Neuronal stem cell (in vitro differentiated cells): ENCODE measurements at places on chromosomes 7 and 10.
A peak's percentile ranks its signal among the peaks of the same experiment; 100 is the strongest.

DNA sequence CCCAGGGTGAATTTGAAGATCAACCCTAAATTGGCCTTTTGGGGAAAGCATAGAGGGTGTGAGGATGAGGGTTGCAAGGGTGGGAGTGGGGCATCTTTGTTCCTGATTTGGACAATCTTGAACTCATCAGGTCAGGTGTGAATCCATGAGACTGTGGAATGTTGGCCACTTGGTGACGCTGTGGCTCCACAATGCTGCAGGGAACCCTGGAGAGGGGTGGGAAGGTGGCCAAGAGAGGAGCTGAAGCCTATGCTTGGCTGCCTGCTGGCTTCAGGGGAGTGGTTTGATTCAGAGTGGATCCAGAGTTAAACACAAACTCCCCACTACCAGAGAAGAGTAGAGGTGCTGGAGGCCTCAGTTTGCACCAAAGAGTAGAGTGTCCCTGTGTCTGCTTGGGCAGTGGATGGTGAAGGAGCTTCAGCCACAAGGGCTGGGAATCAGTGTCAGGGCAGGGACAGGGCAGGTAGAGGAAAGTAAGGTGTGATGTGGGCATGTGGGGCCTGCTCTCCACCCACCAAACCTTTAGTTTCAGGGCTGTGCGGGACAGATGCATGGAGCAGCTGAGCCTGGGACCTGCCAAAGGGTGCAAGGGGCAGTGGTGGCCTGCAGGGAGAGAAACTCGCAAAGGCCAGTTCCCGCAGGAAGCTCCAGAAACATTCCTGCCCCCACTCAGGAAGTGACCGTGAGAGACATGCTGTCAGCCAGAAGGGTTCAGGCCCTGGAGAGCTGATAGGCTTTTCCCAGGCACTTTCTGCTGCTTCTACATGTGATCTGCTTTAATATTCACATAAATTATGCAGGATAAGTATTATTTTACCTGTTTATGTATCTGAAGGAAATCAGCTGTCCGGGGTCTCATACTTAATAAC, 81.0 kb upstream of the PRSS58 start:
- peak; percentile 29 for DNase-seq

DNA sequence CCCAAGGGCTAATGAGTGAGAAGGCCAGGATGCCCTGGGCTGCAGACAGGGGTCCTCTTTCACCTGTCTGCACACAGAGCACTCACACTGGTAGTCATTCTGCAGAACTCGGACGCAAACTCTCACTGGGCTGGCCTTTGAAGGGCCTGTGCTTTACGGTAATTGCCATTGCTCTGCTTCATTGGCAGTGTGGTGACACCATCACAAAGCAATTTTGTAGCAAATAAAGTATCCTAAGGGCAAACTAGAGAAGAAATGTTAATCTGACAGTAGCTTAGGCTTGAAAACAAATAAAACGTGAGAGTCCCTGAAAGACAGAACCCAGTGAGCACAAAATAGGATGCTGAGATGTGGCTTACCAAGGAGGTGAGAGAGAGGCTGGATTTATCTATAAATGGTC, 30.6 kb upstream of the FIGNL1 start:
- no peak for DNase-seq

DNA sequence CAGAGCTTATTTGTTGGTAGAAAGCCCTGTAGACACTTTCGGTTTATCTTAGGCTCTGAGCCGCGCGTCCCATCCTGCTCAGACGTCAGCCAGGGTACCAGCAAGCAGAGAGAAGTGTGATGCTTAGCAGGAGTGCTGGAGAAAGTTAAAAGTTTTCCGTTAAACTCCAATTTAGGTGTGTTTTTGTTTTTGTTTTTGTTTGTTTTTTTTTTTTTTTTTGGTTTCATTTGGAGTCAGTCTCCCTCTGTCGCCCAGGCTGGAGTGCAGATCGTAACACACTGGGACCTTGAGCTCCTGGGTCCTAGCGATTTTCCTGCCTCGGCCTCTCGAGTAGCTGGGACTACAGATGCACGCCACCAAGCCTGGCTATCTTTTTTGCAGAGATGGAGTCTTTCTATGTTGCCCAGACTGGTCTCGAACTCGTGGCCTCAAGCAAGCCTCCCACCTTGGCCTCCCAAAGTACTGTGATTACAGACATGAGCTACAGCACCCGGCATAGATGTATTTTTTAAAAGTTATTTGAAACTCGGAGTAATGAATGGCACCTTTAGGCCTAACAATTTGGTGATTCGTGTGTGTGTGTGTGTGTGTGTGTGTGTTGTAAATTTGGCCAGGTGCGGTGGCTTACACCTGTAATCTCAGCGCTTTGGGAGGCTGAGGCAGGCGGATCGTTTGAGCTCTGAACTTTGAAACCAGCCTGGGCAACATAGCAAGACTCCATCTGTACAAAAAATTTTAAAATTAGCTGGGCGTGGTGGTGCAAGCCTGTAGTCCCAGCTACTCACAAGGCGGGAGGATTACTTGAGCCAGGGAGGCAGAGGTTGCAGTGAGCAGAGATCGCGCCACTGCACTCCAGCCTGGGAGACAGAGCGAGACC, 1.3 kb upstream of the HIP1 start:
- DNase-seq, result peak; percentile 20

DNA sequence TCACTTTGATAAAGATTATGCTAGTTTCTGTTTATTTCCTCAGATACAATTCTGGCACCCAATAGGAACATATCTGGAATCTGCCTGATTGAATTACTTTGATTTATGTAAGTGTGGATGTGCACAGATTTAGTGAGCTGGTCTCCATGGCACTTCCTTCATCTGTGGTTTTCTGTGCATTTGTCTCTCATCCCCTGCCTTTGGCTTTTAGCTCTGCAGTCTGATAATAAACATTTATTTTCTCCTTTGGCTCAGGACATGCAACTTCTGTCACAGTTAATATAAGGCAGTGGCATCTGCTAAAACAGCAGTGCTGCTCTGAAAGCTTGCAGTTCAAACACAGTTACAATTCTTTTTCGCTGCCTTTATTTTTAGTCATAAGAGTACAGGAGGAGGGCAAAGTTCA, 273.7 kb upstream of the CHRM2 start:
- DNase-seq, result no peak

DNA sequence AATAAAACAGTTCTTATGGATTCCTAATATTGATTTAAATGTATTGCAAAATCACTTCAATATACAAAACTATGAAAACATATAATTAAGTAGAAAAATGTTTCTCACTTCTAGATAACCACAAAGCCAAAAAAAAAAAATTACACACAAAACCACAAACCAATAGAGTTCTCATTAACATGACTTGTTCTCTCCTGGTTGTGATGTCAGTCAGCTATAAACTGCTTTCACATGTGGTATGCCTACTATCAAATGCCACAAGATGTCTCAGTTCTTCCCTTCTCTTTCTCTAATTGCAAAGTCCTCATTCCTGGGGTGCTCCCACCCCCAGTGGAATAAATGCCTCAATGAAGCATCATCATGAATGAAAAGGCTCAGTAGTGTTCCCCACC, 16.6 kb downstream of the GNAI1 start:
- no peak for DNase-seq

DNA sequence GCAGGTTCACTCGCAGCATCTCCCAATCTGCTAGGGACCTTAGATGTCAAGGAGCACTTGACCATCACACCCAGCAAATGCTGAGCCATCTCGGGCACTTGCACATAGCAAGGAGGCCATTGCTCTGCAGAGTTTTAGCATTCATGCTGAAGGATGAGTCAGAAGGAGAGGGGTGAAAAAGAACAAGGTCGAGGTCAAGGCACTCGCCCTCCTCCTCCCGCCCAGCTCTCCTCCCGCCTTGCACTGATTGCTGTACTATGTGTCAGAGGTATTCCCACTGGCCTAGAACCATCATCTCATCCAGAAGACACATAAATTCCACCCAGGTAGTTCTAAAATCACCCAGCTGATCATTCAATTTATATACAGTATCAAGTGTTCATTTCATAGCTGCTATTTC, 255.1 kb upstream of the SP4 start:
- no peak for DNase-seq

DNA sequence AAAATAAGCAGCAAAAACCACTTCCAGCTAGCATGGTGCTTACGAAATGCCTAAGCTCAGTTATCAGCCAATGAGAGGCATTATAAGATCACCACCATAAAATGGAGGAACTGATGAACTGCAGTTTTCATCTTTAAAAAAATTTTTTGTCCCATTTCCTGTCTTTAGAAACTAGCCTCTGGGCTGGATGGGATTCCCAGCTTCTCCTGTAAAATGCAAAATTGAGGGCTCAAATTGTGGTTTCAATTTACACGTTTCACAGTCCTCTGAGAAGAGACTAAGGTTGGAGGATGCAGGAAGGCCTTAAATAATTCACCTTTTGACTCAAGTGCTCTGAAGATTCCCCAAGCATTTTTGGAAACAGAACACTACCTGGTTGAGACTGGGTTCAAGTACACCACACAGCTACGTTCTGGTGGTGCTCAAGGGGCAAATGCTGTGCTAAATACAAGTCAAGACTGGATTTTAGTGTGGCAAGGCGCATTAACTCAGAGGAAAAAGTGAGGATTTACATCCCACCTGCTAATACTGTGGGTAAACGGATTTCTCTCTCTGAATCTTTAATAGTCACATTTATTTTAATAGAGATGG, 951 bp downstream of the ZNF25 start:
- no peak for DNase-seq

DNA sequence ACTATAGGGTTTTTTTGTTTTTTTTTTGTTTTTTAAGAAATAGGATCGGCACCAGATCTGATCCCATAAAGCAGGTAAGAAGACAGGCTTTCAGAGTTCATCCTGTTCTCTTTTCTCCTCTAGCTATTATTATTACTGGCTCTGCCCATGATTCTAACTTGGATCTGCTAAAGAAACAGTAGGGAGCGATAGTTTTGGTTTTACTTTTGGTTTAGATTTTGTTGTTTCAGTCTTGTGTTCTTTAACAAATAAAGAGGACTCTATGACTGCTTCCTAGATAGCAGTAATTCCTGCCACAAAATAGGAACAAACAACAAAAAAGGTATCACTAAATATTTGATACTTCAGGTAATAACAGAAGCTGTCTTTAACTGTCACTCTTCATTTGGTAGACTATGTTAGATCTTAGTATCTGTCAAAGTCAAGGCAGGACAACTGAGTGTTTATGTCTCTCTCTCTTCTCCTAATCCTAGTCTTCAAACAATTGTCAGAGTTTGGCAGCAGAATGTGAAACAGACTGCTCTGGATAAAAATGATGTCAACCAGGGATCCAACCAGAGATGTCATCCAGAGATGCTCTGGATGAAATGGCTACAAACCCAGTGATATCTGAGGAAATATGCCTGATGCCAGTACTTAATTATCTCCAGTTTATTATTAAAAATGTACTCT, 99.8 kb downstream of the KMT2C start:
- no peak for DNase-seq

DNA sequence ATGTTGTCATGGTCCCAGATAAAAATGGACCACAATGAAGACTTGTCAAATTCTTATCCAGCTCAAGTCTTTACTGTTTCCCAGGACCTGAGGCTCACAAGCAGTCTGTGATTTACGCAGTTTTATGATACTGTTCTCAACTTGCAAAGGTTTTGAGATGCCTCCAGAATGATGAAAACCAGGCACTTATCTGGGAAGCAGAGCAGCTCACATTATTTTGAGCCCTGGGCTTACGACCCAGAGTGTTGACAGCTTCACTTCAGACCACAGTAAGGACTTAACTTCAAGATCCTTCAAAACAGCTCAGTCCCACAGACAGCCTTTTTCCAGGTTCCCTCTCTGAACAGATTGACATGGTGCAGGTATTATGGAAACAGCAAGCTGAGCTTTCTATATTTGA, 236.1 kb downstream of the RNLS start:
- no peak for DNase-seq

DNA sequence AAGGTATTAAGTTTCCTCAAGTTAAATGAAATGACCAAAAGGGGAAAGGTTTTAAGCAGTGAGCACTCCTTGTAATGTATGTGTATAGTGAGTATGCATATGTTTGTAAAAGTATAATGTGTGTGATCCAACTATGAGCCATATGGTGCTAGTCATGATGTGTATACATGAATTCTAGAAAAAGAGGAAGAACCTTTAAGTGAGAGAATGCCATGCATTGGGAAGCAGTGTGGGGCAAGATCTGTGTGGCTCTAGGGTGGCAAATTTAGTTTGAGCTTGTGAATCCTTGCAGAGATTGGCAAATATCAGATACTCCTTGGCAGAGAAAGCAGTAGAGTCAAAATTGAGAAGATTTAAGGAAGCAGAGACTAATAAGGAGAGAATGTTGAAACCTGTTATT, 435.0 kb downstream of the AUTS2 start:
- no peak for DNase-seq

- no peak for DNase-seq
These were observed 195.3 kb downstream of the FAM107B start for GRCh38 chr10:14579405-14579804.
